ENCODE measurements at places on chromosomes 3 and 15. TPM values are rescaled to one million over a fixed set of nuclear protein-coding genes. Genes with fewer than 3 reads are reported as not detected.

CALML4 gene
- 3.4 TPM for total RNA-seq

CPN2 gene
- total RNA-seq = not detected

ROPN1 gene
- total RNA-seq = not detected

CMTM8 gene
- total RNA-seq = 11.0 TPM

GOLGA6L10 gene
- 0.39 TPM for total RNA-seq

SOX14 gene
- not detected for total RNA-seq
